Fibroblast of skin of right quadriceps (primary cell): ENCODE measurements at places on chromosomes 6 and 20.

GRCh38 chr6:53312355-53312754, 36.4 kb downstream of the ELOVL5 start:
- DNase-seq: no peak

DNA sequence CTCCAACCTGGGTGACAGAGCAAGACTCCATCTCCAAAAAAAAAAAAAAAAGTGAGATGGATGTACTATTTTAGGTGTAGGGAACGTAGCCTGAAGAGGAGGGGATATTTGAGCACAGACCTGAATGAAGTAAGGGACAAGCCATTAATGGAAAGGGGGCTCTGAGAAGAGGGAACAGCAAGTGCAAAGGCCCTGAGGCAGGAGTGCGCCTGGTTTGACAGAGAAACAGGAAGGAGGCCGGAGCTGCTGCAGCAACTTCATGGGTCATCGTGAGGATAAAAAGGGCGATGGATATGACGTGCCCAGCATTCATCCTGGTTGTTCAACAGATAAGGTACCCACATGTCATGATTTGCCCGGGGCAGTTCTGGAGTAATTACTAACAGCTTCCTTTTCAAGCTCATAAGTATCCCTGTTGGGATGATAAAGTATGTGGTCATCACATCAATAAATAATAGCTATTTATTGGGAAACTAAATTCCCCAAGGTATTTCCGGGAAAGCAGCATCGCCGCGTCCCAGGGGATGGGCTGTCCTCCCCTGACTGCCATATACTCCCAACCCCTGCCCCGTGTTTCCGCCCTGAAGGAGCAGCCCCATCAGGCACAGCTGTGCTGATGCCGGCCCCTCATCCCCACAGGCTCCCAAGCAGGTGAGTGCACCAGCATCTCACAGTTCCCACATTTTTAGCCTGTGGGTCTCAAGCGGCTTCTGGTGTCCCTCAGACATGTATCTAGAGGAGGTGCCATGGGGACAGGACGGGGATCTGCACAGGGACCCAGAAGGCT, 43.4 kb downstream of the DLGAP4 start:
- no peak for DNase-seq

GRCh38 chr6:164379795-164380194, 929.6 kb downstream of the C6orf118 start:
- peak; percentile 28 for DNase-seq

GRCh38 chr6:113586413-113587077, 270.6 kb upstream of the MARCKS start:
- DNase-seq: peak; percentile 89

DNA sequence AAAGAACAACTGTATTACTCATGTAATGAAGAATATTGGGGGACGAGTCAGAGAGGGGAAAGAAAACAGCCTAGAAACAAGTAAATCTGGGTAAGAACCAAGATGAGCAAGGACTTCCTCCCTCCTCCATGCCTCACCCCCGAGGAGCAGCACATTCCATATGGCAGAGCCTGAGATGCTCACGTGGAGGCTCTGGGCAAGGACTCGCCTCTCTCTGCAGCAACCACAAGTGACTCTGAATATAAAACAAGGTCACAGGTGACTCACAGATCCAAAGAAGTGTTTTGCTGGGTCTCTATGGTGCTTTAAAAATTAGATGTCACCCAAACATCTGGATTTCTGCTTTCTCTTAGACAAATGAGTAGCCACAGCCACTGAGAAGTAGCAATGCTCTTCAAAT, 453.0 kb upstream of the SULF2 start:
- peak; percentile 90 for DNase-seq

DNA sequence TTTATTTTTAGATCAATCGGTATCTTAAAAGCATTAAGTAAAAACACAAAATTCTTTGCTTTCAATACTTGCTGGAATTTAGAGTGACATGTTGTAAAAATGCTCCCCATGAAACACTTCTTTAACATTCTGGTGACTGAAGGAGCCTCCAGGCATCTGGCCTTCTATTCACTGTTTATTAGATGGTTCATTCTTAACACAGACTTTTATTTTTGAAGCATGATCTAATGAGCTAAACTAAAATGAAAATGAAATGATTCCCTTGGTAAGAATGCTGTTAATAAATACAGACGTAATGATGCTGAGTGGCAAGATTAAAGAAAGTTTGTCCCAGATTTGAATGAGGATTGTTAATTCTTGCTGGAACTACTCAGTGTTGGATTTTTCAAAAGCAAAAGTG, 698.4 kb downstream of the TENT5A start:
- no peak for DNase-seq

DNA sequence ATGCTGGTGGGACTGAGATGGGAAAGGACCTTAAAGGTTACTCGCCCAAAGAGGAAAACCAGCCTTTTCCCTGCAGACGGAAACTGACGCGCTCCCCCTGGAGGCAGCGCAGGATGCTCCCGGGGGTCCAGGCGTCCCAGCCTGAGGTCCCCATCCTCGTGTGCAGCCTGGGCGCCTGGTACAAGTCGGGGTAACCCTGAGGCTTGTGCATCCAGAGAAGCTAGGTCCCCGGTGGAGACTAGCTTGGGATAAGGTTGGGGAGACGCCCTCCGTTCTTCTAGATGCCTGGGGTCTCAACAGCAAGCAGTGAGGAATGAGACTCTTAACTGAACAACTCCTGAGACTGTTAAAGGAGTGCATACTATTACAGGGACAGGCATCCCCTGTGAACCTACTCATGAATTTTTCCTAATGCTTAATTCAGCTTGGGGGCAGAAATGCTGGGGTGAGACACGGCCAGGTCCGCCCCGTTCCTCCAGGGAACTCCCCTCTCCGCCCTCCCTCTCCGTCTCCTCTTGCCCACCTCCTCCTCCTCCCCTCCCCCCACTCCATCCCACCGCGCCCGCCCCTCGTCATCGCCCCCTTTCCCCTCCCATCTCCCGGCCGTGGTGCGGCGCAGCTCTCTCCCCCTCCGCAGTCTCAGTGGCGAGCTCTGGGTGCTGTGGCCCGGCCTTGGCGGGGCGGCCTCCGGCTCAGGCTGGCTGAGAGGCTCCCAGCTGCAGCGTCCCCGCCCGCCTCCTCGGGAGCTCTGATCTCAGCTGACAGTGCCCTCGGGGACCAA, at the start of gene PRSS35:
TSS of gene PRSS35 (plus strand) at position 634 of the 781 bp plus-strand sequence. CDS start 10,908 bp downstream, outside the sequence.
- DNase-seq: peak; percentile 40

- peak; percentile 51 for DNase-seq
These were observed 460.9 kb downstream of the GJA1 start for GRCh38 chr6:121896363-121896762.

- peak; percentile 86 for DNase-seq
These were observed 59.5 kb downstream of the TRIM38 start for GRCh38 chr6:26022132-26022472.

- no peak for DNase-seq
These were observed 11.8 kb upstream of the ZNF831 start for GRCh38 chr20:59151820-59152219.

DNA sequence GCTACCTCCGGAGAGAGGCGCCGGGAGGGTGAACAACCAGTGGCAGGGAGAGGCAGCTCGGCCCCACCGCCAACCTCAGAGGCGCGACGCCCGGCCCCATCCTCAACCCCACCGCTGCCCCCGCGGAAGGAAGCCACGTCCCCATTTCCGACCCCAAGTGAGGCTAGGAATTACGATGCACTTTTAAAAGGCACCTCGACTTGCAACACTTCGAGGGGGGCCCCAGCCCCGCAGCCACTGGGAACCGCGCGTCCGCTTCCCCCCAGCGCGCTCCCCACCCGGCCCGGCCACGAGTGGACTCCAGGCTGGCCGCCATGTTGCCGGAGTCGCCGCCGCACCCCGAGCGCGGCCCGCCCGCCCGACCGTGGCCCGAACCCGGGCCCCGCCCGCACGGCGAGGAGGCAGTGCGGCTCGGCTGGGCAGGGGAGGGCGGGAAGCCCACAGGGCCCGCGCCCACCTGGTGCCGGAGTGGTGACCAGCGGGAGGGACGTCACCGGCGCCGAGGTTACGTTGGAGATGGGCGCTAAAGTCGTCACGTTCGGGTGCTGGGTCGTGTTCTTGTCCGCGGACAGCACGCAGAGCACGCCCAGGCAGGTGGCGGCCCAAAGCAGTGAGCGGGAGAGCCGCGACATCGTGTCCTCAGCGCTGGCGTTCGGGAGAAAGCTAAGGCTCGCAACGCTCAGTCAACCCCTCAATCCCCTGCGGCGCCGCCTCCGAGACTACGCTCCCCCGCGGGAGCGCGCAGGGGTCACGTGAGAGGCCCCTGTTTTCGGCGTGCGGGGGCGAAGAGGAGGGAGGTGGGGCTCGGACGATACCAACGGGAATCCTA, at the start of gene CD164:
TSS of gene CD164 (minus strand) at position 721 of the 829 bp plus-strand sequence. CDS start at position 632, 89 bp downstream.
- peak; percentile 97 for DNase-seq

GRCh38 chr20:42862446-42862845, 327.3 kb downstream of the PTPRT start:
- DNase-seq: no peak

DNA sequence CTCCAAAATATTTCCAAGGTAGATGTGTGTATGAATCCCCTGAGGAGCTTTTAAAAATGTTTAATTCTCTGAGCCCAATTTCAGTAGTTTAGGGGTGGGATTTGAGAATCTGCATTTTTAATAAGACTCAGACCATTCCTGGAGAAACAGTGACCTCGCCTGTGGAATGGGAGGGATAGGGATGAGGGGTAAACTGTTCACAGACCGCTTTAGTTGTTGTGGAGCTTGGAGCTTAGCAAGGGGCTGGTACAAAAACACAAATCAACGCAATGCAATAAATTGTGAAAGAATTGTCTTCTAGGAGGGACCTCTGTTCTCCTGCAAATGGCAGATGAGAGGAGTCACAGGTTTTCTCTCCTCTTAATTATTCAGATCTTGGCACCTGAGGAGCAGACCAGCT, 239.3 kb upstream of the SULF2 start:
- DNase-seq: no peak

GRCh38 chr20:50017160-50017559, 34.4 kb downstream of the SNAI1 start:
- DNase-seq: no peak

DNA sequence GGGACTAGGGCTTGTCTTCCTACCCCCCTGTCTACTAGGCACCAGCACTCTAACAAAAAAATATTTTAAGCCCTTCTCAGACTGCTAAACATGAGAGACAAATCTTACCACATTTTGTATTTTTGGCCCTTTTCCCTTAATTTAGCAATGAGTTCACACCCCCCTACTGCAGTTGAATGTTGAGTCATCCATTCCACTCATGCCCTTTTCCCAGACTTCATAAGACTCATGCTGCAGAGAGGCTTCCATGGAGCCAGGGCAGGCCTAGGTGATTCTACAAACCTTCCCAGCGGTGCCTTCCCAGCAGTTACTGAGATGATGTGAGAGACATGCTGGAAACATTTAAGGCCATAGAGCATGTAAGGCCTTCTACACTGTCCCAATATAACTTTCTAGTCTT, 53.9 kb downstream of the PXDC1 start:
- peak; percentile 95 for DNase-seq

DNA sequence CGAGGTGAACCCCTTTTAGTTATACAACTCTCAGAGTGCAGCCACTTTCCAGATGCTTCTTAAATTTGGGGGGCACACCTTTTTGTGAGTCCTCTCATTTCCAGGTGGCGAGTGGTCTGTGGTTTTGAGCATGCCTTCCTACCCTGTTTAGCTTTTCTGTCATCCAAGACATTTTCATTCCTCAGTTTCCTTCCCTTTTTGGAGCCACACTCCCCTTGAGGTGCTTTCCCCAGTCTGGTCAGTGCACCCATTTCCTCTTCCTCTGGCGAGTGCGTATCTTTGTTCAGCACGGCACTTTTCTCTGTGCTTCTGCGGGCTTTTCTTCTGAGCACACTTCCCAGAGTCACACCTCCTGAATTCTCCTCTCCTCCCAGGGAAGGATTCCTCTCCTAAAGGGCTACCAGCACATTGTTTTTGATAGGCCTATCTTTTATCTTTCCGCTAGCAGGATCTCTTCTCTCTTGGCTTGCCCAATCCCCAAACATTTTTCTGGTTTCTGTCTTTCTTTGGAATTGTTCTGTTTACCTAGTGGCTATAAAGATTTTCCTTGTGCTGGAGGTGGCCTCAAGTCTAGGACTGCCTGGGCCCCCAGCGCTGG, 1.4 kb downstream of the PHF20 start:
- no peak for DNase-seq

DNA sequence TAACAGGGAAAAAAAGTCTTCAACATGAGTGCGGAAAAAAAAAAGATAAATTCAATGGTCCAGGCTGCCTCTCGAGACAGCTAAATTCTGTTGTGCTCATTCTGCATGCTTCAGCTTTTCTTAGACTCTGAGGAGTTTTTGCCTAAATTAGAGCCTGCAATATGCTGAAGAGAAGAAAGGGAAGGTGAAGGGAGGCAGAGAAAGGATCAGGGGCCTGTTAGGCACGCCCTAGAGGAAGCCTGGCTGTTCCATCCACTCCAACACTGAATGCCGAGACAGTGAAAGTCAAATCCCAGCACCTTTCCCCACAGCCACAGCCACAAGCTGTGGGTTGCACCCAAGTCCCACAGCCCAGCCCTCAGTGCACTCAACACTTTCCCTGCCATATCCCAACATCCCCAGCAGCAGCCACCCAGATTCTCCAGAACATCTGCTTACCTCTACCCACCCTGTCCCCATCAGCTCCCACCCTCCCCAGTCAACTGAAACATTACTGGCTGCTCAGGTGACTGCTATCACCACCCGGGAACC, 37.3 kb downstream of the PREX1 start:
- DNase-seq: no peak

- peak; percentile 5 for DNase-seq
These were observed 82.8 kb downstream of the HMGCLL1 start for GRCh38 chr6:55496201-55496600.

DNA sequence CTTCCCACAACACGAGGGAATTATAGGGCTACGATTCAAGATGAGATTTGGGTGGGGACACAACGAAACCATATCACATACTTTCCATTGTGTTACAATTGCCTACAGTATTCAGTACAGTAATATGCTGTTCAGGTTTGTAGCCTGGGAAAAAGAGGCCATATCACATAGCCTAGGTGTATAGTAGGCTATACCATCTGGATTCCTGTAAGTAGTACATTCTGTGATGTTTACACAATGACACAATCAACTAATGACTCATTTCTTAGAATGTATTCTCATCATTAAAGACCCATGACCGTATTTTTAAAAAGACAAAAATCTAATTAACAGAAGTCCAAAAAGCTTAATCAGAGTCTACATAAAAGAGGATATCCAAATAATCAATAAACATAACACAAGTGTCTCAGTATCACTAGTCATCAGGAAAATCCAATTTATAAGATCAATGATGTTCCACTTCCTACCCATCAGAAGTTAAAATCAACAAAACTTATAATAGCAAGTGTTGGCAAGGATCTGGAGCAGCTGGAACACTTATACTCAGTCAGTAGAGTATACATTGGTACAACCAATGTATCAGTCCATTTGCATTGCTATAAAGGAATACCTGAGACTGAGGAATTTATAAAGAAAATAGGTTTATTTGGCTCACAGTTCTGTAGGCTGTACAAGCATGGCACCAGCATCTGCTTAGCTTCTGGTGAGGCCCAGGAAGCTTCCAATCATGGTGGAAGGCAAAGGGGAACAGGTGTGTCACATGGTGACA, 215.9 kb downstream of the CLVS2 start:
- DNase-seq: no peak

GRCh38 chr6:132544826-132545225, 6.7 kb downstream of the TAAR9 start:
- no peak for DNase-seq
